ENCODE measurements at places on chromosomes 13 and 19.

DNA sequence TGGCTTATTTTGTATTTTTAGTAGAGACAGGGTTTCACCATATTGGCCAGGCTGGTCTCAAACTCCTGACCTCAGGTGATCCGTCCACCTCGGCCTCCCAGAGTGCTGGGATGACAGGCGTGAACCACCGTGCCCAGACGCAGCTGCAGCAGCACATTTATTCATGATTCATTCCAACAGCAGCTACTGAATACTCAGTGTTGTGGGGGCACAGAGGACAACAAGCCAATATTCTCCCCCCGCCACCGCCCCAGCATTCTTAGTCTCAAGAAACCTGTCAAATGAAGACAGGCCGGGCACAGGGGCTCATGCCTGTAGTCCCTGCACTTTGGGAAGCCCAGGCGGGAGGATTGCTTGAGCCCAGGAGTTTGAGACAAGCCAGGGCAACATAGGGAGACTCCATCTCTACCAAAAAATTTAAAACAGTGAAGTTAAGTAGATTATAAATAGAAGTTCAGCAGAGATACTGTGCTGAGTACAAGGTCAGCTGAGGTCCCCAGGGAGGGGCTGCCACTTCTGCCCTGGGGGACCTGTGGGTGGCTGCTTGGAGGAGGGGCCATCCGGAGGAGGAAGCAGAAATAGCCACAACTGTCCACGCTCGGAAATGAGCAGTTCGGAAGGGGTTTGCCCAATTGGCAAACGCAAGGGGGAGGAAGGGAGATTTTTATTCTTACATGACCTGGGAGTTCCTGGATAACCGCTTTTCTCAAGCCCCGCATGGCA lies 4.3 kb downstream of the DOT1L start:
- DNase-seq: peak; percentile 92

GRCh38 chr13:112759053-112759452 lies 69.2 kb downstream of the ATP11A start:
- no peak for DNase-seq

DNA sequence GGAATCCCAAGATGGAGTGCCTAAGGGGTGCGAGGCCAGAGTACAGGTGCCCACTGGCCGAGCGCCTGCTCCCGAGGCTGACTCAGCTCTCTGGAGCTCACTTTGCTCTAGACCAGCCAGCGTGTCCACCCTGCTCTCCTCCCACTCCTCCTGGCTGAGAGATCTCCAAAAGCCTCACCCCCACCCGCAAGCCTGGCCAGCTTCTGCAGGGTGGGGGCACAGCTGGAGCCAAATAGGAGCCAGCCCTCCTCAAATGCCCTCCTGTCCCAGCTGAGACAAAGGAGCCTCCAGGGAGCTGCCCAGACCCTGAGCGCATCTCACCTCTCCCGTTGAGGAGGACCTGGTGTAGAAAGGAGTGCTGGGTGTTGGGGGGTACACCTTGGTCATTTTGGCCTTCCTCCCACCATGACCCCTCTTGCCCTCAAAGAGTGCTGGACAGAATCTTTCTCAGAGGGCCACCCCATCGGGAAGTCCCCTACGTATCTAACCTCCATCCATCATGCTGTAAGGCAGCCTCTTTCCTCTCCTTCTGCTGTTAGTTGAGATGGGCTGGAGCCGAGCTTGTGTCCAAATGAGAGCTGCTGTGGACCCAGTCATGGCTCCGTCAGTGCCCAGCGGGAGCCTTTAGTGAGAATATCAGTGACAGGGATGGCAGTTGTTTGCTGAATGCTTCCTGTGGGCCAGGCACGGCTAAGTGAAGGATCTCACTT lies 123.9 kb upstream of the VSTM2B start:
- no peak for DNase-seq

GRCh38 chr19:37468961-37469777 lies at the start of gene ZNF570:
ZNF570 (plus strand) TSS chr19:37469356; CDS start chr19:37470355, 999 bp downstream.
- DNase-seq: peak; percentile 87

- no peak for DNase-seq
Observed at GRCh38 chr13:45896285-45896684, 44.7 kb upstream of the SIAH3 start.

GRCh38 chr19:39518975-39519374 lies 4.0 kb downstream of the SELENOV start:
- no peak for DNase-seq

- no peak for DNase-seq
Observed at GRCh38 chr13:30042891-30043630, 192.6 kb upstream of the UBL3 start.

- no peak for DNase-seq
Observed at GRCh38 chr13:113086031-113086750, 19.4 kb upstream of the F7 start.

DNA sequence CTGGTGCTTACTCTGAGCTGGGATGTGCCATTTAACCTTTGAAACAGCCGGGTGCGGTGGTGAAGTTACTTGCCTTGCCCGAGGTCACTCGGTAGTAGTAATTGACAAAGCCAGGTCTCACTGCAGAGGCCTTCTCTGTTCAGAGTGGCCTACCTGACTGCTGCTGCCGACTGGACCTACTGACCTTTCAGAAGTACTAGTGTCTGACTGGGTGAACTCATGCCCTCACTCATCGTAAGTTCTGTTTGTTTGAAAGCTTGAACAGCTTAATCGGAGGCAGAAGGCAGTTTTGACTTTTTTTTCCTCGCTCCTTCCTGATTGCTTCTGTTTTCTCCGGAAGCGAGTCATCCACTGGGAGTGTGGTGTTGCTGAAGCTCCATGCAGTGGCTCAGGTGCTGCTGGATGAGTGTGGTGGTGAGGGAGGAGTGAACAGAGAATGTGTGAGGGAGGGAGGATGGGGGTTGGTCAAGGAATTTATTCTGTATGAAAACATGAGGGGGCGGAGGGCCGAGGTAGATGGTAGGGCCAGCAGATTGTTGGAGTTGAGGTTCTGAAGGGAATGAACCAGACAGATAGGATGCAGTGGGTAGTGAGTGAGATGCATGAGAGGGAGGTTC lies 2.7 kb downstream of the SPINT2 start:
- no peak for DNase-seq

- no peak for DNase-seq
Observed at GRCh38 chr19:48735031-48735615, 5.3 kb downstream of the RASIP1 start.

- DNase-seq: no peak
Observed at GRCh38 chr19:46648961-46649960, 11.7 kb downstream of the DACT3 start.

DNA sequence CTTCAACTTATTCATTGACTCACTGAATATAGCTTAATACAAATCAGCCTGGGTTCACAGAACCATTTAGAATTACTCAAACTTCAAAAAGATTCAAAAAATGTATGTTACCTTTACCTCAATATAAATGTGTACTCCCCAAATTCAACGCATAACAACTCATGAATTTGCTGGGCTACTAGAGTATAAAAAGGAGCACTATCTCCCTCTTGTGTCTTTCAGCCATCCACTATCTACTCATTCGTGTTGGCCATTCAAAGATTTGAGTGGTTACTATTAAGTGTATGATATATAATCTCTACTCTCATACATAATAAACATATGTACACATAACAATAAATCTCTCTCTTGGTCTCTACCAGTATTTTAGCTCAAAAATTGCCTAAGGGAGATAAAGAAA lies 20.3 kb downstream of the INTS6 start:
- DNase-seq: no peak

DNA sequence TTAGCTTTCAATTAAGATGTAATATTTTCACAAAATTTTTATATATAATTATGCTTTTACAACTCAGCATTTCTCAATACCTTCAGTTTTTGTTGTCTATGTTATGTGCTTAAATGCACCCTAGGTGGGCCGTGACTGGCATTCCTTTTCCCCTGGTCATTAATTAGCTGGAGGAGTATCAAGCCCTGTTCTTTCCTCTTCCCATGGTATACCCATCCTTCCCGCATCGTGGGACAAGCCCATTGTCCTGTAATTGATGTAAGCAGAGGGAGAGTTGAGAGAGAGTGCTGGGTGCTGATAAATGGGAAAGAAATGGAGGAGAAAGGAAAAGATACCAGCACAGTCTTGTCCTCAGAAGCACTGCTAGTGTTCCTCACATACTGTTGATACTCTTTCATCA lies 591.7 kb downstream of the GPC6 start:
- no peak for DNase-seq
